ENCODE measurements at places on chromosomes 3 and 15.

GRCh38 chr3:57152151-57153143 is 12.7 kb downstream of the IL17RD start:
- no peak for DNase-seq

DNA sequence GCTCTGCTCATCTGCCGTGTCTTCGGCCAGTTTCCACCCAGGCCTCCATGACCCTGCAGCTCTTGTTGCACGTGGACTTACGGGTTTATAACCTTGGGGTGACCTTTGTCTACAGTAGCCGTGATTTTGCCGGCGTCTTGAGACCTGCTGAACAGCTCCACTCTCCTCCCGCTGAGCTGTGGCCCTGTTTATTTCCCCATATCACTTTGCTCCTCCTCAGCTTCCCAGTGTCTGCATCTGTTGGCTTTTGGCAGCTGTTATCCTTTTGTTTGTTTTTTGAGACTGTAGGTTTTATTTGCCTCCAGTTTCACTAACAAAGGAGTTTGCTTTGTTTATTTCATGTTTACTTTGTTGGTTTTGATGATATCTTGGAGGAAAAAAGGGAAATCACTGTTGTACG is 29.3 kb upstream of the SLC28A1 start:
- DNase-seq, result no peak

DNA sequence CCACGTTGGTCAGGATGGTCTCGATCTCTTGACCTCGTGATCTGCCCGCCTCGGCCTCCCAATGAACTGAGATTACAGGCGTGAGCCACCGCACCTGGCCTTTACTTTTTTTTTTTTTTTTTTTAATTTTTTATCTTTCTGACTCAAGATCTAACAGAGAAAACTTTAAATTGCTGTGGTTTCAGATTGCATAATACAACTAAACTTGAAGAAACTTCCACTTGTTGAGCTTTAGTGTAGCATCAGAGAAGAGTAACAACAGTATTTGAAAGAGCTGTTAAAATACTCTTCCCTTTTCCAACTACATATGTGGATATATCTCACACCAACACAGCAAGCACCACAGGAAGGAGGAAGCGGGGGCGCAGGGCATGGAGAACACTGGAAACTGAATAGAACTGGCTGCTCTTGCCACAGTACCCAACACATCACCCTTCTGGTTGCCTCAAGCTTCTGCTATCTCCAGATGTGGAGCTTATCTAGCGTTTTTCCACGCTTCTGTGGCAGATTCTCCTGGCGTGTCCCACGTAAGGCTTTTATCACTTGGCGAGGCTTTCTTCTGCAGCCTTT is 45.4 kb downstream of the MAP6D1 start:
- no peak for DNase-seq

- no peak for DNase-seq
Measured at GRCh38 chr3:153029350-153029749, 132.7 kb upstream of the RAP2B start.

DNA sequence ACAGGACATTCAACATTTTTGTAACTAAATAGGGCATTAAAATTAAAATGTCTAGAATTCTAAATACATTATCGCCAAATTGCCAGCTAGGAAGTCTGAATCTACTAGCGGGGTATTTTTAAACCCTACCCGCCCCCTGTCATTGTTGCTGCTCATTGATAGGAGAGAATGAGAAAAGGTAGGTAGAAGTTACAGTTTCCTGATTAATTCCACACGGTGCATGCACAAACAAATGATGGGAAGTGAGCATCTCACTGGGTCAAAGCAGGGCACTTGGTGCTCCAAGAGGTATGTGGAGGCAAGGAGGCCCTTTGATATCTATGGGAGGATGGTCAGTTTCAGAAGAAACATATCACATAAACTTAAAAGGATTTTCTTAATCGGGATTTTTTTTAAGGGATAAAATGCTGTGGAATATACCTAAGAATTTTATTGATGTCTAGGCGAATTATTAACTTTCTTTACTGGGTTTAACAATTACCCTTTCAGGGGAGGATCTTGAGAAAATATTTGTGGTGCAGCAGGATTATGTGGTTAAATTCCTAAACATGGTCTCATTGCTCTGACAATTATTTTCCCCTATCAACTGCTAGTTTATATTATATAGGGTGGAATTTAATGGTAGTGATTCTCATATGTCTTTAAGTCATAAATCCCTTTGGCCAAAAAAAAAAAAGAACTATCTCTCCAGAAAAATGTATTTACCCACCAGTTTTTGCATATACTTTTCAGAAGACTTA is 236.0 kb upstream of the GOLGA6L4 start:
- DNase-seq, result no peak

DNA sequence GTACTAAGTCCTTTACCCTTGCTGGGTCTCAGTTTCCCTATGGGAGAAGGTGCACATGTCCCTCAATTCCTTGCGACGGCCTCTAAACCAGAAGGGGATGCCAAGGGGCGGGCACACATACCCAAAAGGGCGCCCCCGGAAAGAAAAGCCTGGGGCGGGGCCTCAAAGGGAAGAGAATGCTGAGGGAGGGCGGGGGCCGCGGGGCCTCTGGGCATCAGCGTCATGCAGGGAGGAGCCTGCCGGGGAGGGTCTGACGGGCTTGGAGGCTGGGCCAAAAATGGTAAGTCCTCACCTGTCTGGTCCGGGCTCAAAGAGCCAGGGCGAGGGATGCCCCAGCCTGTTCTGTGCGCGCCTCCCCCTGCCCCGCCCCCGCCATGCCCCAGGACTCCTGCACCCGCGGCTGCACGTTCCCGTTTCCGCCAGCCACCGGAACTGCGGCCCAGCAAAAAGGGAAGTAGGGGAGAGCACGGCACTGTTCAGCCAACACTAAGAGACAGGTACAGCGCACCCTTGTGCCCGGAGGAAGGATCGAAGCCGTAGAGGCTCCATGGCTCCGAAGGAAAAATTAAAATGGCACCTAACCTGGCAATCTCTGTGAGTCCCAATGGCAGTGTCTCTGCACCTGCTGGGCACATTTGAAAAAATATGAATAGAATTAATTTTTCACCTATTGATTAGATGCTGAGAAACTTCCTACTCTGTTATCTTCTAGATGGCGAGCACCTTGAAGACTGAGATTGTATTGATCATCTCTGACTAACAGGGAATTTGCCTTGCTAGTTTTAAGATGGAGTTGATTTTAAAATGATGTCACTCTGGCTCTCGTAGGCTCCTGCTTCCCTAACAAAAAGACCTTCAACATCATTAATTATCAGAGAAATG is at the start of gene DET1:
TSS of gene DET1 (minus strand) at position 434 of the 882 bp plus-strand sequence. CDS start 14,976 bp downstream, outside the sequence.
- peak; percentile 89 for DNase-seq

DNA sequence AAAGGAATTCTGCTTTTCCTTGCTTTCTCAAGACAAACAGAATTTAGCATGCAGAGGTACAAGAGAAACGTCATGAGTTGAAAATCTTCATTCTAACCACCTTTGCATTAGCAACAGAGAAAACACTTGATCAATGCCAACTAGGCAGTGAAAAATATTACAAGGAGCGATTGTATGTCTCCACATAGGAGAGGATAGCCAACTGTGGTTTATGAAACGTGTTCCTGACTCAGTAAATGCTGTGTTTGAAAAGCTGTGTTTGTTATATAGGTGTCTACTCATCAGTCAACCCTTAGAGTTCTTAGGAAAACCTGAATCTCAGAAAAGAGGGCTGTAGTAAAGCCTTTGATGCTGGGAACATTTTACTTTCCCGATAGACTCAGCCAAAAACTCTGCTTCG is 102.4 kb downstream of the FRMD4B start:
- DNase-seq, result no peak

GRCh38 chr3:57778494-57778893 is 22.4 kb downstream of the SLMAP start:
- DNase-seq, result no peak

DNA sequence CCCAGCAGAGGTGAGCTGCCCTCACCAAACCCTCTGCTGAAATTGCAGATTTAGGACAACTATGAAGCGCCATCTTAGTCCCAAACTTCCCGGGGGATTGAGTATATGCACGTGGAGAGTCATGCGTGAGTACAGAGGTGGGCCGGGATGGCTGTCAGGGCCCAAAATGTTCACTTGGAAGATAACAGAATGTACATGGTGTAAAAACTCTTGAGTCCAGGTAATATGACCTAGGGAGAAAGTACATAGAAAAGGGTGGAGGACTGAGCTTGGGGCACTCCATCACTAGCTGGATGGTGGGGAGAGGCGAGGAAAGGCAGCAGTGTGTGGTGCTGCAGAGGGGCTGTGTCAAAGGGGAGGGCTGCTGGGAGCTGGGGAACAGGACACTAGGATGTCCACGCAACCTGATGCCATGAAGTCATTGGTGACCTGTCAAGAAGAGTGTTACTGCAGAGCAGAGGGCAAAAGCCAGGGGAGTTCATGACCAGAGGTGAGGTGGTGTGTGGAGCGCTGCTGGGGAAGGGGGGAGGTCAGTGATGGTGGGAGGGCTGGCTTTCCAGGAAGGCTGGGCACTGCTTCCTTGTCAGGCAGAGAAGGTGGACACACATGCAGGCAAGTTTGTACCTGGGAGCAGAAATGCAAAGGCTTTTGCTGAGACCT is 236.2 kb upstream of the LYSMD4 start:
- DNase-seq, result no peak

DNA sequence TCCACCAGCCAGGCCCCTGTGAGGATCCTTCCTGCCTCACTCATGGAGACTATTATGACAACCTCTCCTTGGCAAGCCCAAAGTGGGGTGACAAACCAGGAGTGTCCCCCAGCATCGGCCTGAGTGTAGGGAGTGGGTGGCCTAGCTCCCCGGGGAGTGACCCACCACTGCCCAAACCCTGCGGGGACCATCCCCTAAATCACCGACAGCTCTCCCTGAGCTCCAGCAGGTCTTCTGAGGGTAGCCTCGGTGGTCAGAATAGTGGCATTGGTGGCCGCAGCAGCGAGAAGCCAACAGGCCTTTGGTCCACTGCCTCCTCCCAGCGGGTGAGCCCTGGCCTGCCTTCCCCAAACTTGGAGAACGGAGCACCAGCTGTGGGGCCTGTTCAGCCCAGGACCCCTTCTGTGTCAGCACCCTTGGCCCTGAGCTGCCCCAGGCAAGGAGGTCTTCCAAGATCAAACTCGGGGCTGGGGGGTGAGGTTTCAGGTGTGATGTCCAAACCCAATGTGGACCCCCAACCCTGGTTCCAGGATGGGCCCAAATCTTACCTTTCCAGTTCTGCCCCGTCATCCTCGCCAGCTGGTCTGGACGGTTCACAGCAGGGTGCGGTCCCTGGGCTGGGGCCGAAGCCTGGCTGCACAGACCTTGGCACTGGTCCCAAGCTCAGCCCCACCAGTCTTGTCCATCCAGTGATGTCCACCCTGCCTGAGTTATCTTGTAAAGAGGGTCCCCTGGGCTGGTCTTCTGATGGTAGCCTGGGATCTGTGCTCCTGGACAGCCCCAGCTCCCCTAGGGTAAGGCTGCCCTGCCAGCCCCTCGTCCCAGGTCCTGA is 1.0 kb downstream of the LIMD1 start:
- no peak for DNase-seq

- no peak for DNase-seq
Measured at GRCh38 chr3:194284351-194284750, 66.8 kb downstream of the CPN2 start.

DNA sequence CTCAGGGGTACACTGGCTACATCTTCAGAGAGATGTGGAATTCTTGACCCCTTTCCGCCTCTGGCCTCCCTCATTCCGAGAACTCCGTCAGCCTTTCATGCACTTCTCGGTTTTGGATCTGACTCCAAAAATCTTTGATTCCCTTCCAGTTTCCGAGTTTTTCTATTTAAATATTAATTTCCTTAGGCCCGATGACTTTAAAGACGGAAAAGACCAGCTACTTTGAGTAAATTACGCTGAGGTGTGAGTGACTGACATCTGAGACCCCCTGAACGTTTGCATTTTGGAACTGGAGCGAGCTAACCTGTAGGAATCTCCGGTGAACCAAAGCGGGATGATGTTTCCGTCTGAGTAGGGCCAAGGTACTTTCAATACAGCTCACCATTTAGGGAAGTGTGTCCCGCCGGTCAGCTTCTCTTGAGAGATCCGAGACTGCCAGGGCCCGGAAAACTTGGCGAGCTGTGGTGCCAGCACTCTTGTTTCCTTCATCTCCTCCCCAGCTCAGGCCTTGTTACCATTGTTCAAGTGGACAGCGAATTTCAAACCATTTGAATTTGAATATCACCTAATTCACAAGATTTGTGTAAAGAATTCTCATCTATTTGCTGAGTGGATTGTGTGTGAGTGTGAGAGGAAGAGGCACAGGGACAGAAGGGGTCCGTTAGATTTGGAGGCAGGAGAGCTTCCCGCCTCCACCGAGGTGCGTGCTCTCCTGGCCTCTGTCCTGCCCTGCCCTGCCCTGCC is 5.4 kb downstream of the SOX14 start:
- no peak for DNase-seq

DNA sequence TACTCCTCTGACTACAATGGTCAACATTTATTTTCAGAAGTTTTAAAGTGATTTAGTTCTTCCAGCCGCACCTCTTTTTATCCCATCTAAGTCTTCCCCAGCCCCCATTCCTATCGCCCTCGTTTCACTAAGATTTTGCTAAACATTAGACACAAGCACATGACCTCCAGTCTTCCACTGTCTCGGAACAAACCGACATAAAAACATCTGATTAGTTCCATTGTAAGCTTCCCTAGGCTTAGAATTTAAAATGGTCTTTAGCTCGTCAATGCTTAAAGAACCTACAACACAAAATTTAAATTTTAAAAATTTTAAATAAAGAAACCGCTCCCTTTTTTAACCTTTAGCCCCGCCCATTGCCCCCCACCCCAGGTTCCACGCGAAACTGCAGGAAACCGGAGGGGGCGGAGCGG is 284 bp upstream of the TSC22D2 start:
- peak; percentile 85 for DNase-seq

DNA sequence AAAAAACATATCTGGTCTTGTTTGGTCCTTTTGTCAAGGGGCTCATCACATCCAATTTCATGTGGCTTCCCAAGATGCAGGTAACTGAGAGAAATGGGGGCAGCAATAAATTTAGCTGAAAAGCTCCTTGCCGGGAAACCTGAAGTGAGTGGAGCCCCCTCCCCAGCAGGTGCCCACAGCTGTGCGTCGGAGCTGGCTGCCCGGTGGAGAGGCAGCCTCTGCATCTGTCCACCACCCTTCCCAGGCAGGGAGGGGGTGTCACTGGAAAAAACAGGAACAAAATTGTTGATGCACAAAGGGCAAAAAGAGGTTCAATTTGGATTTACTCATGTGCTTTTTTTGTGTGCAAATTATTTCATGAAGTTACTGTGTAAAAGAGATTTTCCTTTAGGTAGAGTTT is 249.4 kb upstream of the LYSMD4 start:
- no peak for DNase-seq

DNA sequence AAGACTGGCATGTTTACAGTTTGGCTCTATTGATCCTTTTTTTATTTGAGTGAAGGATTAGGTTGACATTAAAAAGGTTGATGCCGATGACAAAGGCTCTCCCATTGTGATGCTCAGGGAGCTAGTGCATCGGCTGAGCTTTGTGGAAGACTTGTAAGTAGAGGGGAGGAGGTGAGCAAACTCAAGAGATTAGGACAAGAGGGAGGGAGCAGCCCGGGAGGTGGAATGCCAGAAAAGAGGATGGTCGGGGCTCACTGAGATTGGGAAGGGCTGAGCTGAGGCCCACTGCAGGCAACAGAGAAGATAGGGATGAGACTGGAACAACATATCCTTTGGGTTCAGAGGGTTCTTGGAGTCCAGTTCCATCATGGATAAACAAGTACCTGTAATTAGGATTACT is 26.5 kb upstream of the PSMD6 start:
- no peak for DNase-seq
